Pulmonary artery endothelial cell (primary cell): ENCODE measurements at places on chromosomes 5 and 9. TPM values are rescaled to one million over a fixed set of nuclear protein-coding genes. Genes with fewer than 3 reads are reported as not detected.

DNA sequence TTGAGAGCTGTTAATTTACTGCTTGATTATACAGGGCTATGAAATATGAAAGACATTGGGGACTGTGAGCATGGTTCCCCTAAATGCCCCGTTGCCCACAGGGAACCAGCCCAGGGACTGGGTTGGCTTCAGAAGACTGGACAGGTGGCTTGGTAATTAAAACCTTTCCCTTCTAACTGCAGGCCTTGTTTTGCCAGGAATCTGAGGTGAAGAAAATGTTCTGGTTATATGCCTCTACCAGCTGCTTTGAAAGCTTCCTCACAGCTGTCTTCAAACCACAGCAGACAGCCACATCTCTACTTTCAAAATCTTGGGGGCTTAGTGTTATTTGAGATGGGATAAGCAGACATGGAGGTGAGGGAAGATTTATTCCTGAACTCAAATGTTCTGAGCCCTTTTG is 153.3 kb upstream of the SPRY4 start:
- no peak for DNase-seq

GRCh38 chr5:130068988-130069387 is 164.7 kb downstream of the CHSY3 start:
- DNase-seq: no peak

DNA sequence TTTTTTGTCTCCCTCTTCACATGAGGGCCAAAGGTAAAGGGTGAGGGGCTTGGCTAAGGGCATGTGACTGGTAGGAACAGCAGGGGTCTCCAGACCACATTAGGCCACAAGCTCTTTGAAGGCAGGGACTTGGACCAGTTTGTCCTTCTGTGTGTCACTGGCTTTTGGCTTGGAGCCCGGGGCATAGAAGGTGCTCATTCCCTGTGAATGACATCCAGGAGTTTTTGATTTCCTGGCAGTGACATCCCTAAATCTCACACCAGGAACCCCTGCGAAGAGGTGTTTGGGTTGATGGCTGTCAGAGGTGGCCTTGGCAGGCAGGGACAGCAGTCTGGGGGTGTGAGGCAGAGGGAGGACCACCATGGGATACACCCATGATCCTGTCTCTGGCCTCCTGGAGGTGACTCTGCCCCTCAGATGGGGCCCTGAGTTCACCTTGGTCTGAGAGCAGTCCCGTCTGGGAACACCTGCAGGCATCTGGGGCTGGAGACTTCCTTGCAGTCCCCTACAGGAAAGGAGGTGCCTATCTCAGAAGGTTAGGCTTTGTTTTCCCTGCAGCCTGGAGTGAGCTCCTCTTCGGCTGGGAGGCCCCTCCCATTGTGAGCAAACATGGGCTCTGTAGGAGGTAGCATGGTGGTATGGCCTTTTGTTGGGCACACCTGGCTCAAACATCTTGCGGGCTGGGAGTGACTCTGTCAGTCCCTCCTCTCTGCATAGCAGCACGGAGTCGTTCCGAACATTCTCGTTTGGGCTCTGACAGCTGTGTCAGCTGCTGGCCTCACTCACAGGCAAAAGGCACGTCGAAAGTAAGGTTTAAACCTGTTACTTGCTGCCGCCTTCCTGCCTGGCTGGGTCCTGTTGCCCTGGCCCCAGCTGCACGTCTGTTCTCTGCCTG is 38.6 kb upstream of the PITX1 start:
- DNase-seq: no peak

- DNase-seq: no peak
These were observed 42.8 kb upstream of the STXBP1 start for GRCh38 chr9:127568971-127569885.

DNA sequence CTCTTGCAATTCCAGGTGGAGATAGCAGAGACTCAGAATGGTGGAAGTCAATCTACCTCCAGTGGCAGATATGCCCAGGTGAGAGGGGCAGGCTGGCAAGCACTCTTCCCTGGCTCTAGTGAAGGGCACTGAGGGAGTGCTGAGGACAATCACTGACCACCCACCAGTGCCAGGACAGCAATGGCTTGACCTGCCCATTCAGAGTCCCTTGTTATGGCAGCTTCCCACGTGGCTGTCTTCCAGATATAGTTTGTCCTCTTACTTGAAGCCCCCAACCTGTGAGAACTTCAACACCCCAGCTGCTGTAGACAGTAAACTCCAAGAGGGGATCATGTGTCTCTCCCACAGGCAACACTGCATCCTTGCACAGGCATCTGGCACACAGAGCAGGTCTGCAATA is 104.7 kb downstream of the LHFPL2 start:
- no peak for DNase-seq

GRCh38 chr9:115015018-115015635 is 84.7 kb upstream of the TNFSF8 start:
- DNase-seq: no peak

- no peak for DNase-seq
These were observed 292.9 kb downstream of the NSG2 start for GRCh38 chr5:174338185-174339010.

Gene PCSK5
- total RNA-seq: 8.9 and 11.5 TPM in 2 replicates
